ENCODE measurements at places on chromosomes 7 and 10.

DNA sequence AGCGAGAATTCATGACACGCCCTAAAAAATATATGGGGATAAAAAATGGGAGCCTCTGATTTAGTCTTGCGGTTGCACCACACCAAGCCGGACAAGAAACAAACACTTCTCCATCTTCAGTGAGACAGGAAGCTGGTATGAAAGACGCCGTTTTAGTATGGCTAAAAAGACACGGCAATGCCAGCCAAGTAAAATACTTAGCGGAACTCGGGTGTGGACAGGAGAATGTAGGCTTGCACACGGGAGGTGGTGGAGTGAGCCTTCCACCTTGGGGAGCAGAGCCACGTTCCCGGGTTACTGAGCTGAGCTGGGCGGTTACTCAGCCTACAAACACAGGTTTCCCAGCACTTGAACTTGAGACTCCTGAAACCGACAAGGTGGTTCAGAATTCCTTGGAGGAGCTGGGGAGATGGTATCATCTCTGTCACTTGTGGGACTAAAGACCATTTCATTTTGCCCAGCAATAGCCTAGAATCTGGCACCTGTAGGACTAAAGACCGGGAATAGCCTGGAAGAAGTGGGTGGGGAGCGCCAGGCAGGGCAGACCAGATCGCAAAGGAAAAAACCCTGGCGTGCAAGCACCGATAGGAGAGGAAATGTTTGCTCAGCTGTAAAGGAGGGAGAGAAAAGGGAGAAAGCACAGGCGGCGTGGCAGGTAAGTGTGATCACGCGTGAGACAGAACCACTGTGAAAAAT is 34.8 kb upstream of the SEPHS1 start:
- no peak for DNase-seq

DNA sequence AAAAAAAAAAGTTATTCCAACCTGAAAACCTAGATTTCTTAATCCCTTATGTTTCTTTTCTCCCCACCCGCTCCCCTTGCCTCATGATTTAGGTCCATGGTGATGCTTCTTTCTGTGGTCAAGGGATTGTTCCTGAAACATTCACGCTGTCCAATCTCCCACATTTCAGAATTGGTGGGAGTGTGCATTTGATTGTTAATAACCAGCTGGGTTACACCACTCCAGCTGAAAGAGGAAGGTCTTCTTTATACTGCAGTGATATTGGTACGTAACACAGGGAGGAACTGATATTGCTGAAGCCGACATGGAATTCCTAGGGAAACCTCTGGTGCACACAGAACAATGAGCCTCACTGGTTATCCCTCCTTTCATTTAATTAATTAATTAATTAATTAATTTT is 22.7 kb downstream of the DHTKD1 start:
- DNase-seq = no peak

DNA sequence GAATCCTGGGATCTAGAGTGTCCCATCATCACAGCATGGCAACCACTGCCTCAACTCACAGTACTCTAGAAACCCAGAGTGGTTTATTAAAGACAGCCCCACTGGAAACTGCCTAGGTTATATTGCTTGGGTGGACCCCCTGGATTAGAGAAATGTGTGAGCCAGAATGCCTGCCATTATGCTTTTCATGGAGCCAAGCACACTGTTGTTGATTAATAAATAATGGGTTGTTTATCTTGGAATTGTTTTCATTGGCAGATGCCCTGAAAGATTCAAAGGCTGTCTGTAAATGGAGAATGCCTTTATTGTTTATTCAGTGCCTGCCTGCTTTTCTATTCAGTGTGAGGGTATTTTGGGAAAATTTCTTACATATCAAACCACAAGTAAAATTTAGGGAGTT is 52.1 kb downstream of the GNAI1 start:
- DNase-seq = no peak

- DNase-seq = no peak
These were observed 33.9 kb downstream of the PTTG1IP2 start for GRCh38 chr7:90503367-90503766.

DNA sequence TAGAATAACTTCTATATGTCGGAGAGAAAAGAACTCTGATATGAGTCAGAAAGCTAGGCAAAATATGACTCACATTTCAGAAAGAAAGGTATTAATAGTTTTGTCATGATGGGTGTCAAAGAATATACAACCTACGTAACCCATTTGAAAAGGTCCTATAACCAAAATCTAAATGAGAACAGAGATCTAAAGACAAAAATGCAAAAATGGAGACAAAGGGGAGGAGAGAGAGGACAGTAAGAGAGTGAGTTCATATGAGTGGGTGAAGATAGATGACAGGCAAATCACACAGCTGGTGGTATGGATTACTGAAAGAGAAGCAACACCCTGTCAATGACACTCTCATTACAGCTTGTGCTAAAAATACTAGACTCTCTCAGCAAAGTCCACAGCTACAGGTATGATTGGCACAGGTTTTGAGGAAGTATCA is 25.6 kb downstream of the ANKMY2 start:
- no peak for DNase-seq

GRCh38 chr10:86372119-86372783 is 5.7 kb upstream of the GRID1 start:
- DNase-seq = no peak

DNA sequence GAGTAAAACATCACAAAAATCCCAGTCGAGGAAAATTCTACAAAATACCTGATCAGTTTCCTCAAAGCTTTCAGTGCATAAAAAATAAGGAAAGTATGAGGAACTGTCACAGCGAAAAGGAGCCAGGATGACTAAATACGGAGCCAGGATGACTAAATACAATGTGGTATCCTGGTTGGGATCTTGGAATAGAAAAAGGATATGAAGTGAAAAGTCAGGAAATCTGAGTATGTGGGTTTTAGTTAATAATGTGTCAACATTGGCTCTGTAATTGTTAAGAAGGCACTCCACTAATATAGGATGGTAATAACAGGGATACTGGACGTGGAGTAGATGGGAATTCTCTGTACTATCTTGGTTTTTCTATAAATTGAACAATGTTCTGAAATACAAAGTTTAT is 175.5 kb downstream of the SUGCT start:
- DNase-seq = no peak

DNA sequence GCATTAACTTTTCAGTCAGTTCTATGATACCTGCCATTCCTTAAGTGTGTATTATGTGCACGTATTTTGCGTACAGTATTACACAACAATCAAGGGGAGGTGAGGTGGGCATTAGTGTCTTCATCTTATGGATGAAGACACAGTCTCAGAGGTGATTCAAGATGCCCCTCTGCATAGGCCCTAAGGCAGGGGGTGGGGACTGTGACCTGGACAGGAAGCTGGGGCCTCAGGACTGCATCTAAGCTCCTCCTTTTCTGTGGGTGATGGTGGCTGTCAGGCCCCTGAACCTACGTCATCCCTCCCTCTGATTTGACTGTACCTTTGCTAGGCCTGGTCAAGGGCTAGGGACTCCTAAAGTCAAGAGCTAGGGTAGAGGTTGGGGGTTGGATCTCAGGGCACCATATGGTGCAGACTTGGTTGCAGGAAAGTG is 38.9 kb downstream of the HK1 start:
- DNase-seq = peak; percentile 57

- DNase-seq = no peak
These were observed 12.0 kb upstream of the DHTKD1 start for GRCh38 chr10:12056748-12057147.

DNA sequence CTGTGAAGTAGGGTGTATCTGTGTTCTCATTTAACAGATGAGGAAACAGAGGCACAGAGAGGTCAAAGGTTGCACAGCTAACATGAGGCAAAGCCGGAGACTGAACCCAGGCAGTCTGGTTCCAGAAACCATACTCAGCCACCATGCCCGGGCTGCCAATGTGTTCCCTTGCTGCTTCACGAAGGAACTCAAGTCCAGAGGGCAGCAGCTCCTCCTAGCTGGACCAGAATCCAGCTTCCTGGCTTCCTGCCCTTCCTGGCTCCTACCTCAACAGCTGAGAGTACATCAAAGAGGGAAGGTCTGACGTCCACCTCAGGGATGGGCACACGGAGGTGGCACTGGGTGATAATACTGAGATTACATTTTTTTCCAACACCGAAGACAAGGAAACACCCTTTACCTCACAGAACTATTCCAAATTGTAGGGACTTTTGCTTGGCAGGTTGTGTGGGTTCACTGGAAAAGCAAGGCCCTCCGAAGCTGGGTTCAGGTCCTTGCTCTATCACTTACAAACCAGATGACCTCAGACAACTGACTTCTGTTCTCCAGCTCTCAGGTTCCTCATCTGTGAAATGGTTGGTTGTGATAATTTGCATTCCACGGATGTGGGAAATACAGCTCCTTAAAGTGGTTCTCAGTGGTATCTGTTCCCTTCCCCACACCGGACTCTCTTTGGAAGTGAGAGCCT is 154.1 kb upstream of the ZMIZ1 start:
- DNase-seq = no peak

DNA sequence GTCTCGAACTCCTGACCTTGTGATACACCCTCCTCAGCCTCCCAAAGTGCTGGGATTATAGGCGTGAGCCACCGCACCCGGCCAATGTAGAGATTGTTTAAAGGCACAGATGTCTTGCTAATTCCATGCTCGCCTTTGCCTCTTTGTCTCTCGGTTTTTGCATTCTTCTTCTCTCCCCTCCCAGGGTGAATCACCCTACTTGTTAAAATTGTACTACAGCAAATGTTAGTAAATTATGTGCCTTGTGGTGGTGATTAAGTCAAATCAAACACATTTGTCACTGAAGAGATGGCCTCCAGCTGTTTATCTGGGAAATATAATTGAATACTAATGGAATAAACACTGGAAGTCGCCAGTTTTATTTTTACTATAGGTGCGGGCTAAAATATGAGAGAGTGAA is 384.4 kb upstream of the AUTS2 start:
- DNase-seq = no peak

- no peak for DNase-seq
These were observed 39.3 kb downstream of the BET1 start for GRCh38 chr7:93964813-93965212.

GRCh38 chr7:27663989-27664331 is 1.3 kb upstream of the HIBADH start:
- DNase-seq = no peak

Measured in activated T-cell treated with anti-CD3 and anti-CD28 coated beads, Interleukin-2, amount 50 U/mL, for 48 hours (primary cell).